ENCODE measurements at places on chromosomes 7 and 10. TPM values are rescaled to one million over a fixed set of nuclear protein-coding genes. Genes with fewer than 3 reads are reported as not detected.
A peak's percentile ranks its signal among the peaks of the same experiment; 100 is the strongest.

Gene AKAP9
- 57.7 TPM for total RNA-seq

Gene MTPN
- total RNA-seq: 54.0 TPM

Gene DOCK1
- 55.5 TPM for total RNA-seq

Gene CFAP46
- total RNA-seq: 2.7 TPM

Gene NUDT13
- 1.7 TPM for total RNA-seq

Gene CALML3
- total RNA-seq: not detected

DNA sequence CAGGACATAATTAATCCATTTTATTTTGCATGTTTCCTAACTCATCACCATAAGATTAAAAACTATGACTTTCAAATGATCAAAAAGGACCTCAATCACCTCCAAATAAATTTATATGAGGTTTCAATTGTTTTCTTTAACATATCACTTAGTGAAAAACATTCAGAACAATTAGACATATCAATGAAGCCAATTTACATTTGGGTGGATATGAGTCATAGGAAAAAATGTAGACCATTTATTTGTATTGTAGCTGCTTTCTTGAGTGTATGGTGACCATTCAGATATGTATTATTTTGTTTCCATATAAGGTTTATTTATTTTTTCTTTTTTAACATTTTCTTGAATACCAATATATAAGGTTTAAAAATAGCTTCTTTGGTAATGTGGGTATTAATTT lies 13.3 kb upstream of the EXOC6 start:
- DNase-seq: no peak

- no peak for DNase-seq
Observed at GRCh38 chr10:34408381-34408780, 406.7 kb downstream of the PARD3 start.

GRCh38 chr10:45592432-45592831 lies 80.1 kb downstream of the ZFAND4 start:
- no peak for DNase-seq

DNA sequence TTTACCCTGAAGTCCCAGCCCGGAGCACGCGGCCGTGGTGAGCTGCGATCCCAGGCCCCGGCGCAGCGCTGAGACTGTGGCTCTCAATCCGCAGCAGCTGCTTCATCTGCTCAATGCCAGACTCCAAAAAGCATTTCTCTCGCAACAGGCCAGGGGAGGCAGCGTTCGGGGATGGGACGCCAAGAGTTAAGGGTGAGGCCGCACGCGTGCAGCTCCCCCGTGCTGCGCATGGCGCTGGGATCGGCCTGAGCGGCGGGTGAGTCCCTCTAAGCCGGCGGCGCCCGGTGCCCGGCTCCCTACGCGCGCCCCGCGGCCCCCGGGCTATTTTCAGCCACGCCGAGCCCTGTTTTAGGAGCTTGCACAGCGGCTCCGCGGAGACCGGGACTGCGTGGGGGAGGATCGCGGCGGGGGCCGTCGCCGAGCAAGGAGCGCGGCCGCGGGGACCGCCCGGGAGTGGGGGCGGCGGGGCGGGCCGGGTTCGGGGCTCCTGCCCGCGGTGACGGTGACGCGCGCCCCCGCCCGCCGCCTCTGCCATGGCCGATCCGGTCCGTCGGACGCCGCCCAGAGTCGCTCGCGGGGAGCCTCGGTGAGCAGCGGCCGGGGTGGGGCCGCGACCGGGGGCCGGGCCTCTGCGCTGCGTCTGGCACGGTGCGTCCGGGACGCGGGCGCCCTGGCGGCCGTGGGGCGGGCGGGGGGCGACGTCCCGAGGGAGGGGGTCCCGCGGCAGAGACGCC lies 29.4 kb upstream of the JAKMIP3 start:
- no peak for DNase-seq

GRCh38 chr10:71429304-71429703 lies 32.6 kb downstream of the CDH23 start:
- DNase-seq: no peak

DNA sequence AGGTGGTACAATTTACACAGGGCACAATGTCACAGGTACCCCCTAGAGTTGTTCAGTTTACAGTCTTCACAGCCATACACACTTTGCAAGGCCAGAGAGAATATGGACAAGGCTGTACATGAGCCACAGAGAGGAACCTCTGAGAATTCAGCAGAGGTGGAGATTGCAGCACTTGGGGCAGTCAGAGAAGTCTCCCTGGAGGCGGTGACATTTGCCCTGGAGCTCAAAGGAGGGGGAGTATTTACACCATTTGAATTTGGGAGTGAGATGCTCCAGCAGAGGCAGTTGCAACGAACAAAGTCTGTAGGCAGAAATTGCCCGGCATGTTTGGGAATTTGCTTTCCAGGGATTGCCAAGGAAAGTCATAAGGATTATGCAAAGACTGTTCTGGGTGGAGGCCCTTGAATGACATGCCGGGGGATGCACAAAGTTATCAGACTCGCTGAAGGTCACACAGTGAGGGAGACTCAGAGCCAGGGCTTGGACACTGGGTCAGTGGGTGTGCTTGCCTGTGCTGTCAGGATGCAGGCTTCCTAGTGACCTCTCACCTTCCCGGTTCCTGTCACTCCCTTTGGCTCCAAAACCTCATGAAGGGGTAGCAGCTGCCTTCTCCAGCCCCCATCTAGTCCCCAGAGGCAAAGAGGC lies 160.7 kb upstream of the PCBD1 start:
- no peak for DNase-seq

DNA sequence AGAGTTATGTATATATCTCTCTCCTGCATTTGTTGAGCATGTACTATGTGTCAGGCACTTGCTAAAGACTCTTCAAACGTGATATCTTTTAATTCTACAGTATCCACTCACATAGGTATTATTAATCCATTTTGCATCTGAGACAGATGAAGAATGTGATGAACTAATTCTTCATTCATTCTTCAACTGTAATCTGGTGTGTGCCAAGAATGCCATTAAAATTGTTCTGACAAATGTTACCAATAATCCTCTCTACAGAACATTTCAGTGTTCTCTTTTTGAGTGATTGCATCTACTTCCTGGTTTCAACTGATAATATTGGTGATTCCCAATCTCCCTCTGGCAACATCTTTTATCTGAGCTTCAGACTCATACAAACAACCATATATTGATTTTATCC lies 18.0 kb upstream of the INHBA start:
- no peak for DNase-seq

GRCh38 chr7:157854066-157854891 lies 517.5 kb downstream of the DNAJB6 start:
- DNase-seq: no peak

DNA sequence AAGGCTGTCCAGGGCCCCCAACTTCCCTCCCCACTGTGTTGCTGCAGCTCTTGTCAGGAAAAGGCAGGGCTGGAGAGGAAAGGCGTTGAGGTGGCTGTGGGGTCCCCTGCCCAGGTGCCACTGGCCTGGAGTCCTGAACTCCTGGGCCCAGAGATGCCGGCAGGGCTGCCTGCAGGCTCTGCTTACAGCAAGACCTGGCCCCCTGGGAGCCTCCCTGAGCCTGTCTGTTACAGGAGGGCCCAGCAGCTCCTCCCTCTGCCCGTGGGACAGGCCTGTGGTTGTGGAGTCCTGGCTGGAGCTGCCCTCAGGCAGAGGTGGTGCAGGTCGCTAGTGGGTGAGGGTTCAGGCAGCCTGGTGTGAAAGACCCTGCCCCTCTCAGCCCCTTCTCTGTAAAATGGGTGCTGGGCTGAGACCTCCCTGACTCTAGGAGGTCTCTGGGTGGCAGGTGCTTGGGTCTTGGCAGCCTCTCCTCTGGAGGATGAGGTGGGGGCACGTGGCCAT lies 9.9 kb downstream of the ANTXRL start:
- DNase-seq: no peak

DNA sequence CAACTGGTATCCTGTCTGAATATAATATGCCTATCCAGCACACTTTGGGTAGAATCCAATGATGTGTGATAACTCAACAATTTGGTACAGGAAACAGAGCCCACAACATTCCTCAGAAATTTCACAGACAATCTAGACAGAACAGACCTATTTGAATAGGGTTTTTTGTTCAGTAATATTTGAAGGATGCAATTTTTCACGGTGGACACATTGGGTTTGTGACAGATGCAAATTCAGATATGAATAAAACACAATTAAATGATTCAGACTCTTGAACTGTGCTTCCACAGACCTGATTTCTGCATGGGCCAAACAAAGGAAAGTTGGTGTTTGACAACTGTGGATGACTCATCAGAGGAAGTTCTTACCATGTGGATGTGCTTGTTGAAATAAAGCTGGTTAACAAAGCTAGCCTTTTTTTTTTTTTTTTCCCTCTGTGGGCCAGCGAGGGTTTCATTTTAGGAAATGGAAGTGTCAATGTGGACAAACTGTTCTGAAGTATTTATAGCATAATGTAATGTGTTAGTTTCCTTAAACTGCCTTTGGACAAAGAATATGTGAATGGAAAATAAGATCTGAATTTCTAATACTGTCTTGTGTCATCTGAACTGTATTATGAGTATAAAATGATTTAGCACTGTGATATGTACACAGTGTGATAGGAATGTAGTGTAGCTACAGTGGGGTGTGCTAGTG lies 43.2 kb upstream of the FAM133B start:
- no peak for DNase-seq

GRCh38 chr10:3745521-3745920 lies 39.5 kb downstream of the KLF6 start:
- DNase-seq: no peak

DNA sequence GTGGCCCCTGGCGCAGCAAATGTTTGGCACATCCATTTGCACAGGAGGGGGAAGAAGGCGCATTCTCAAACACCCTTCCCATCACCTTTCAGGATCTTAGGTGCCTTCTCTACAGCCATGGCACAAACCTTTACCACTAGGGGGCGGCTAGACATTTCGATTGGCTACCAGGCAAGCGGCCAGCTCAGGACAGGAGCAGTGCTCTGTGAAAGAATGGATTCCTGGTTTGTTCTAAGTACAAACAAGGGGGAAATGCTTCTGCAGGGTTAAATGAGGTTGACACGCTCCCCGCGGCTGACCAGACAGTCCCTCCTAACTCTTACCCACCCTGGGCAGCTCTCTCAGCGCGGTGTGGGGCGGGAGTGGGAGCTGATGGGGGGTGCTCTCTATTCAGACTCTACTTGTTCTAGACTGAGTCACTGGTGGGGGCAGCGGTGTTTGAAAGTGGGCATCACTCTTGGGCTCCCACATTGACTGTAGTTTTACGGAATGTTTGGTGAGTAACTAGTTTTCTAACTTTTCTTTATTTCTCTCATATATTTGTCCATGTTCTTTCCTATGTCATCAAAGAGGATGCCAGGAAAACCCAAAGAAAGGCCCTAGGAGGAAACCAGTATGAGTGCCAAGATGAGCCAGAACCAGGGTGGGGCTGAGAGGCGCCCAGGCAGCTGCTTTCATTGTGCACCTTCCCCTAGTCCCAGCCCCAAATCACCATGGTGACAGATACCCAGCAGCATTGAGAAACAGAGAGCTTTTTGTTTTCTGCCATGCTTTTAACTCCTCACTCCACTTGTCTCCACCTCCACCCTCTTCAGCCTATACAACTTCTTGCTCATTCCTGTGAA lies 61.4 kb upstream of the GPR158 start:
- peak; percentile 48 for DNase-seq

DNA sequence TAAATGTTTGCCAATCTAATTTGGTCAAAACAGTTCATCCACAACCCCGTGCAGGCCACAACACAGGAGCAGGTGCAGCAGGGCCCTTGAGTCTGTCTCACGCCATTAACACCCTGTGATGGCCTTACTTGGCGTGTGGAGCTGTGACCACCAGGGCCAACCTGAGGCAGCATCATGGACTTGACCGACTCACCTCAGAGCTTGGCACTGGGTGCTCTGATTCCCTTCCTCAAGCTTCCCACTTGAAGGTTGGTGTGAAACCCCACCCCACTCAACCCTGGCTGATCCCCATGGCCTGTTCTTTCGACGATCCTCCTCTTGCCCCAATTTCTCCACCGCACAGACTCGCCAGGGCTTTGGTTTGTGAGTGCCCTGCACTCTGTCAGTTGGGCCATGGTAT lies 623.1 kb downstream of the PTPRN2 start:
- no peak for DNase-seq

DNA sequence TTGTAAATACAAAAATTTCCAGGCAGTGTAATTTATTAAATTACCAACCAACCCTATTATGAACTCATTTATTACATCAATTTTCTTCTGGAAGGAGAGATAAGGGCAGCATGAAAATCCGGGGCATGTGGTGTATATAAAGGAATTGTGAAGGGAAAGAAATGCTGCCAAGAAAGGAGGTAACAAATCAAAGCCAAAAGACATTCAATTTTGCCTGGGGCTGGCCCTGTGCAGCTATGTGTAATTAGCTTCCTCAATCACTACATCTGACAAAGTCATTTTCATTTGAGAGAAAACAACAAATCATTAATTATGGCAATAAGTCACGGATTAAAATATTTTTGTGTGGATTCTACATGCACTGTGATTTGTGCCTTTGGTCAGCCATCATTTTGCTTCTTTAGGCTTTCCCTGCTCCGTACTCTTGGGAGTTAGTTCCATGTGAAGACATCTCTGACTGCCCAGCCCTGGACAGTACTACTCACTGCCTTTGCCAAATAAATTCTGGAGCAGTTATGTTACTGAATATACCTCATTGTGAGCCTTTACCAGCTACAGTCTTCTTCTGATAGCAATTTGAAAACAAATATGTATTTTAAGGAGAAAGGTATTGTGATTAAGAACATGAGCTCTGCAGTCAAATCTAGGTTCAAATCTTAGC lies 191.7 kb downstream of the RELN start:
- DNase-seq: no peak

GRCh38 chr7:132004529-132004928 lies 448.1 kb upstream of the PODXL start:
- DNase-seq: no peak

GRCh38 chr10:77811831-77812430 lies 114.6 kb downstream of the DLG5 start:
- DNase-seq: no peak

- no peak for DNase-seq
Observed at GRCh38 chr7:128108641-128109423, 77.6 kb upstream of the LRRC4 start.

DNA sequence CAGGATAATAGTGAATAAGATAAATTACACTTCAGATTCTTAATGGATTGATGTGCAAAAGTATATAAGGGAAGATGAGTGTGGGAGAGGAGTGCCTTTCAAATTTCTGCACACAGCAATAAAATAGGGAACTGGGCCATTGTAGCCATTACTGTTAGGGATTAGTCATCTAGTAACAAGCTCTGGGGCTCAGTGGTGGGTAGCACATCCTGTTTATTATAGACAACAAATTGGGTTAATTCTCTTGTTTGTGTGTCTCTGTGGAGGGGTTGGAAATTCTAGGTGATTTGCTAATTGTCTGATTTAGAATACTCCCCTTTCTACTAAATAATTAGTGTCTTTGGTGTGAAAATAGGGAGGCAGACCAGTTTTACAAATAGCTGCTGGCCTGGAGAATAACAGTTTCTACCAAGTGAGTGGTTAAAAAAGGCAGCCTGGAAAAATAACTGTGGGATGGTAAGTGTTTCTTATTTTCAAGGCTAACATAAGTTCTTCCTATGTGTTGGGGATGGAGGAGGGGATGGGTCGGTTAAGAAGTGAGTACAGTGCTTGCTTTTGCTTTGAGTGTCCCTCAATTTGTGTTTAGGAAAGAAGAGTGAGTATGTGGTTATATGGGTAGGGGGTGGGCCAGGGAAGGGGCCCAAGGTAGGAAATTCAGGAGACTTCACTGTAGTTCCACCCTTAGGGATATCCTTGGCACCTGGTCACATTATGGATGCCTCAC lies 43.3 kb upstream of the TMEM248 start:
- no peak for DNase-seq
